Thymus (tissue), 14 donors: ENCODE measurements at places on chromosomes 3 and 15.

- DNase-seq: no peak
These were observed 46.5 kb upstream of the PRSS50 start for GRCh38 chr3:46764206-46764605.

DNA sequence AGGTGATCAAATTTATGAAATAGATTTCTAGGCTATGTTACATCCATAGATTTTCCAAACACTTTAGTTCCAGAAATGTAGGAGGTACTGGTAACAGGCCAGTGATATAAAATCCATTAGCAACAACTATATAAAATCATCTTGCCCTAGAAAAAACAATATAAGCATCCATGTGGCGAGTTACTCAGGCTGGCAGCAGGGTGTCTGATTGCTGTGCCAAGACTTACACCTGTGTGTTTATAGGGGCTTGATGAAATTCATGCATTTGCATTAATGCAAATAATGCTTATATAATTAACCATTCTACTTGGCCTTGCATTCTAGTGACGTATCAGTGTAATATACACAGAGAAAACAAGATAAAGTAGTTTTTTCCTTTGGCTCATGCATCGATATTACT is 153.4 kb downstream of the PLCL2 start:
- DNase-seq: no peak

DNA sequence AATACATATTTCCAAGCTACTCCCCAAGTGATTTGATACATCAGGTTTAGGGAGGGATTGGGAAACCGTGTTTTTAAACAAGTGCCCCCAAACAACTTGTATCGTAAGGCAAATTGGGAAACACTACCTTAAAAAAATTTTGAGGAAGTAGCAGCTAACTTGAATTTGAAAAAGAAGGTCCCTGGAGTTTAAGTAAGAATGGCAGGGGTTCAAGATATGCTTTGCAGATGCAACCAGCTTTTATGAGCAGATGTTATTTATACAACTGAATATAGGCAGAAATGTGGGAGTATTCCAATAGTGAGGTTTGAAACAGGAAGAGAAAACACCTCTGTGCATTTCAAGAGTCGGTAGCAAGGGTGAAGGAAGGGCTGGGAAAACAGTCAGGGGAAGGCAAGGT is 139.6 kb downstream of the IL20RB start:
- no peak for DNase-seq

DNA sequence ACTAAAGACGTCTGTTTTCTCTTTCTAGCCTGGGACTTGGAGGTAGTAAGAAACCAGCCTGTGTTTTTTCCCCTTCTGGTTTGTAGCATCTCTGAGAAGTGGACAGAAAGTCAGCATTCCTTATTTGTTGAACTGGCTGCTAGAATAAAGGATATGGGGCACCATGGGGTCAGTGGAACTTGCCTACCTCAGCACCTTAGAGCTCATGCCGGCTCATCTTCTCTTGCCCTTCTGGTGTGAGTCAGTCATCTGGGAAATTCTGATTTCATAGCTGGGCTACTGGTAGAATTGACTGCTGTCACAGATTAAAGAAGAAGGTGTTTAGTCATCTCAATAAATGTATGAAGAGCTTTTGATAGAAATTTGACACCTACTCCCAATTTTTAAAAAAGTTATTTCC is 202.7 kb upstream of the TOPAZ1 start:
- no peak for DNase-seq

DNA sequence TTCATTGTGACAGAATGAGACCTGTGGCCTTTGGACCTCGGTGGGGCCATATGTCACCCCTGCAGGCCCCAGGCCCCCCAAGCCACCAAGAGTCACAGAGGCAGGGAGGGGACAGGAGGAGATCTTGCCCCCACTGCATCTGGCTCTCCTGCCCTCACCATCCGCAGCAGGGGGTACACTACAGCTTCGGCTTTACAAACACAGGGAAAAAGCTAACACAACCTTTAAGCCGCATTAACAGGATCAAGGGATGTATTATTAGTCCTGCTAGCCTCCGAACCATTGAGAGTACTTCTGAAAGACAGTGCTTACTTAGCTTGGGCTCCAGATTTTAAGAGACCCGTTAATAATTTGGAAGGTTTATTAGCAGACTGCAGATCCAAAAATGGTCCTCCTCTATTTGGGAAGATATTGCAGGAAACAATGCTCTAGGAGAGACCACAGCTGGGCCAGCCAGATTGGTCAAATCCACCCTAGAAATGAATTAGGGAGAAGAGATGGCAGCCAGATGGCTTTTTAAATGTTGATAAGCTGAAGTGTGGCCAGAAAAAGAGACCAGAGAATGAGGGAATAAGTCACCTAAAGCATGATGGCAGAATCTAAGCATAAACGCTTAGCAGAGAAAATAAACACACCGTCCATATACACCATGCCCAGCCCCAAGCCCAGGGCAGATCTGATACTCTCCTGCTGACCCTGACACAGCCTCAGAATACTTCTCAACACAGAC is 31.5 kb downstream of the SRGAP3 start:
- DNase-seq: no peak

GRCh38 chr15:80202641-80203360 is 49.2 kb downstream of the CTXND1 start:
- DNase-seq: no peak

- DNase-seq: peak; percentile 16
These were observed 68.7 kb downstream of the TRAK1 start for GRCh38 chr3:42159706-42160472.

DNA sequence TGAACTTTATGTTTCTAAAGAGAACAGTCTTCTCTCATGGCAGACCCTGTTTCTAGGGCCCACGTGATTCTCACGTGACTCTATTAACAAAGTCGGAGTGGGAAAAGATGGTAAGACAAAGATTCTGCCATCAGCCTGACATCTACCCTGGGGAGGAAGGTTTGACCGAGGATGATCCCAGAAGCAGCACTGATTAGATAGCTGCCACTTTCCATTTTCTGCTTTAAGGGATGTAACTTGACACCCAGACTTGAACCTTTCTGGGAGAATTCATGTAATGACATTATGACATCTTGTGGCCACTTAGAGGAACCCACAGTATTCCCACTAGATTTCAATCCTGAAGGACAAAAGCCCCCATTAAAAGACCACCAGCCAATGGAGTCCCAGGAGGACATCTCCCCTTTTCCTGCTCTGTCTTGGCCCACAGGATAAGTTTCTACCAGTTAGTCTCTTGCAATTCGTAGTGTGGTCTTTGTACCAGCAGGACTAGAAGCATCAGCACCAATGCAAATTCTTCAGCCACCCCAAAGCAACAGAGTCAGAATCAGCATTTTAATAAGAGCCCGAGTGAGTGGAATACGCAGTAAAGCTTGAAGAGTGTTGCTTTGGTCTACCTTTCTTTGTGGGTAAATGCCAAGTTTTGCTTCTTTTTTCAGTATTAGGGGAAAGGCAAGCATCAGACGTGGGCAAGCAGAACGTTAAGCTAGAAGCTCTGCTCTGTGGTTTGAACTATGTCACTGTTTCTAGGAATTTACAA is 480.5 kb upstream of the PROK2 start:
- no peak for DNase-seq

DNA sequence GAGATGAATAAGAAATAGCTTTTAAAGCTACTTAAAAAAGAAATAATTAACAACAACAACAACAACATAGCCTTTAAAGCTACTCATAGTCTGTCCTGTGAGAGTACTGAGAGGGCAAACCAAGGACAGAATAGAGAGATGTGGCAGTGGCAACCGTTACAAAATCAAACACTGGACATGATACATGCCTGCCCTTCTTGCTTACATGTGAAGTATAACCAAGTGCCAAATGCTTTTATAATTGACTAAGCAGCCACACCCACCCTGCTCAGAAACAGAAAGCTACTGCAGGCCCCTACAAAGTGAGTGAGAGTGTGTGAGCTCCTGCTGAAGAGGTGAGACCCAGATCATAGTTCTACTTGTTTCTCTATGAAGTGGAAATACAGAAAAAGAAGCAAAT is 38.4 kb downstream of the NDUFB4 start:
- DNase-seq: no peak
